Cardiac muscle cell (in vitro differentiated cells and primary cell): ENCODE measurements at places on chromosomes 1 and 21. TPM values are rescaled to one million over a fixed set of nuclear protein-coding genes. Genes with fewer than 3 reads are reported as not detected.

C1orf94 gene
- polyA plus RNA-seq, result not detected in 2 replicates

FYB2 gene
- polyA plus RNA-seq, result 0.45 and 1.3 TPM in 2 replicates

RPS27 gene
- polyA plus RNA-seq, result 1,020 and 1,321 TPM in 2 replicates

LCE3D gene
- not detected in 2 replicates for polyA plus RNA-seq

BEST4 gene
- 1.4 and 1.5 TPM in 2 replicates for polyA plus RNA-seq

CD84 gene
- not detected in 2 replicates for polyA plus RNA-seq

ADAM15 gene
- 23.0 and 25.2 TPM in 2 replicates for polyA plus RNA-seq

NFASC gene
- not detected in 2 replicates for polyA plus RNA-seq

MSH4 gene
- polyA plus RNA-seq, result 0.10 TPM in 1 of 2 replicates, not detected in the other

ZYG11A gene
- 0.04 TPM in 1 of 2 replicates, not detected in the other for polyA plus RNA-seq

UMODL1 gene
- not detected in 2 replicates for polyA plus RNA-seq

RIIAD1 gene
- 1.1 TPM in 1 of 2 replicates, not detected in the other for polyA plus RNA-seq

FCRL3 gene
- not detected in 2 replicates for polyA plus RNA-seq

LCE2A gene
- not detected in 2 replicates for polyA plus RNA-seq

PTPRU gene
- 23.2 and 37.4 TPM in 2 replicates for polyA plus RNA-seq

KIF2C gene
- 10.0 and 82.5 TPM in 2 replicates for polyA plus RNA-seq

DIO1 gene
- not detected in 2 replicates for polyA plus RNA-seq

FAM72D gene
- polyA plus RNA-seq, result 0.94 and 7.0 TPM in 2 replicates

EFNA3 gene
- polyA plus RNA-seq, result 34.2 and 43.0 TPM in 2 replicates

INSRR gene
- polyA plus RNA-seq, result 0.11 and 0.30 TPM in 2 replicates

ADORA1 gene
- 12.2 and 22.2 TPM in 2 replicates for polyA plus RNA-seq

LIPI gene
- polyA plus RNA-seq, result not detected in 2 replicates

CLCNKB gene
- polyA plus RNA-seq, result 24.8 and 84.3 TPM in 2 replicates

BTBD8 gene
- 2.7 and 3.1 TPM in 2 replicates for polyA plus RNA-seq

MIB2 gene
- polyA plus RNA-seq, result 160 and 168 TPM in 2 replicates

AMIGO1 gene
- polyA plus RNA-seq, result 7.7 and 10.1 TPM in 2 replicates

OR6K3 gene
- not detected in 2 replicates for polyA plus RNA-seq

KPRP gene
- polyA plus RNA-seq, result not detected in 2 replicates

NKAIN1 gene
- 2.4 and 2.8 TPM in 2 replicates for polyA plus RNA-seq

AMPD1 gene
- not detected in 2 replicates for polyA plus RNA-seq

AK5 gene
- polyA plus RNA-seq, result 0.97 and 1.3 TPM in 2 replicates

SORT1 gene
- 27.6 and 35.8 TPM in 2 replicates for polyA plus RNA-seq

TTC22 gene
- polyA plus RNA-seq, result not detected in 2 replicates
